ENCODE measurements at places on chromosomes 7 and 10.
A peak's percentile ranks its signal among the peaks of the same experiment; 100 is the strongest.

DNA sequence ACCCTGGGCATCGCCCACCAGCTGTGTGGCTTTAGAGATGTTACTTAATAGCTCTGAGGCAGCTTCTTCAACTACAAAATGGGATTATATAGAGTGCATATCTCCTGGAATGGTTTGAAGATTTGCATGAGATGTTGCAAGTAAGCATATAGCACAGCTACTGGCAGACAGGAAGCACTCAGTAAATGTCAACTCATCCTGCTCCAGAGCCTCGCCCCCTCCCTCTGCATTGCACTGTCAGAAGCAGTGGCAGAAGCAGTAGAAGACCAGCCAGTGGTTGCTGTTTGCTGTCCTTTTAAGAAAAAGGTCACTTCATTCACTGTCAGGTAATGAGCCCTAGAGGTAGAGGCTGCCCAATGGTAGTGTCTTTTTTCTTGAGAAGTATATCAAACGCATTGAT, 180.0 kb upstream of the GHITM start:
- DNase-seq: no peak

DNA sequence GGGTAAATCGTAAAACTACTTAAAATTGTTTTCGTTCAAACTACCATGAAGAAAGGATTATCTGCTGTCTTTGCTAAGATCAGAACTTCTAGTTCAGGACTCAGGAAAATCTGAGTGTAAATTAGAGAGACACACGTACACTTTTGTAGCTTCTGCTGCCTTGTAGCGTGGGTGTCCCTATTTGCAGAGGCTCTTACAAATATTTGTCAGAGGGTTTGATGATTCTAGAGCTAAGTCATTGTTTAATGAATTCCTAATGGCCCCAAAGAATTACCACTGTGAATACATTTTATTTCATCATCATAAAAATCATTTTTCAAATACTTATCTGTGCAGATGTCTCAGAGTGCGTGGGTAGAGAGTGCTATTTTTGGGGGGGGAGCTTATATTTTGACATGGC, 314.9 kb downstream of the LRMDA start:
- no peak for DNase-seq

- no peak for DNase-seq
Observed at GRCh38 chr10:84294766-84295447, 33.5 kb upstream of the CCSER2 start.

- DNase-seq: no peak
Observed at GRCh38 chr10:118958559-118958958, 71.0 kb upstream of the NANOS1 start.

DNA sequence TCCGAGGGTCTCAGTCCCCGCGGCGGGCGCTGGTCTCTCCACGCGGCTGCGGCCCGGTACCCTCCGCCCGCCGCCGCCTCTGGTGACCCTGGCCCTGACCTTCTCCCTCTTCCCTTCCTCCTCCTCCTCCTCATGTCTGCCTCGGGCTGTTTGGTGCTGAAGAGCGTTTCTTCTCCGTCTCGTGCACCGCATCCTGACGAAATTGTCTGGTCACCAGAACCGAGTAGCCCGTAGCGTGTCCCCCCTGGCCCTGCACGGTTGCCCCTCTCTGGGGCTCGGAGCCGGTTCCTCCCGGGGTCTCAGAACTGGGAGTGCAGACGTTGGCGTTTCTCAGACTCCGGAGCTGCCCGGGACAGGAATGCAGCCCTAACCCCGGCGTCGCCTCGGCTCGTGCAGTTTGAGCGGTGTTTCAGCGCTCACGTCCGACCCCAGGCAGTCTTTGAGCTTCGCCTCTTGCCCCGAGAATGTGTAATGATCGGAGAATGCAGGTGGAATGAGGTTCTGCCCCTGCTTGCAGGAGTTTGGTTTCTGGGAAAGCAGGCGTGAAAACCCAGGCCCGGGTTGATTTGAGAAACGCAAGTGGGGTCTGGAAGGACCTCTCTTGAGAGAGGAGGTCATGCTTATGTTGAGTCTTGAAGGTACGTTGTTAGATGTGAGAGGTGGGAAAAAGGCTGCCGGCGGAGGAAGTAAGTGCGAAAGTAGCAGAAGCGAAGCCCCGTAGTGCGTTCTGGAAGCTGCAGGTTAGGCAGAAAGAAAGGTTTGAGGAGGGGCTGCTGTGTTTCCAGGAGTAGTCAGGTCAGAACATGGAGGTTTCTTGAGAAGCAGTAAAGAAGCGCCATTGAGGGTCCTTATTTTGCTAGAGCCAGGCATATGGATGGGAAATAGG, 743 bp downstream of the RBM17 start:
- peak; percentile 24 for DNase-seq

- no peak for DNase-seq
Observed at GRCh38 chr7:29883462-29884398, 77.4 kb downstream of the WIPF3 start.

GRCh38 chr7:142880876-142881505, 4.6 kb downstream of the TRPV6 start:
- DNase-seq: no peak

DNA sequence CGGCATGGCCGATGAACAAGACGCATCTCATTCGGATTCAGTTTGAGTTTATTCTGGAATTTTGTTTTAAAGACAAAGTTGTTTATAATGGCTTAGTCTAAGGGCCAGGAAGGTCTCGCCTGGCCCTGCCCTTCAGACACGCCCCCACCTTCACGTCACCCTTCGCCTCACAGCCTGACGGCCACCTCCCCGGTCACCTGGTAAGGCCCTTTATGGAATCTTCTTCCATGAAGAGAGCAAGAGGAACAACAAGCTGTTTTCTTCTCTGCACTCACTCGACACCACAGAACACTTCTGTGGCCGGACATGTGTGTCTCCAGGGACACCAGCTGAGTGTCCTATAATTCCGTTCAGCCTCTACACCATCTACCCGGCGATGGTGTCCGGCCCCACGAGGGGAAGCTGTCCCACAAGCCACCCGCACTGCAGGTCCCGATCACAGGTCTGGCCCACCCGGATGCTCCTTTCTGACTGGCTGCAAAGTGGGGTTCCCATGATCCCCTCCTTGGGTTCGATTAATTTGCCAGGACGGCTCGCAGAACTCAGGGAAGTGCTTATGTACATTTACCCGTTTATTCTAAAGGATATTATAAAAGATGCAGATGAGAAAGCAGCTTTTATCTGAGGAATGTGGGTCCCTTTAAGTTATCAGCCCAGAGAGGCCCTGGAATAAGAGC, 17.4 kb upstream of the KNDC1 start:
- DNase-seq: no peak

GRCh38 chr7:82677493-82677892, 233.9 kb upstream of the CACNA2D1 start:
- DNase-seq: peak; percentile 28

DNA sequence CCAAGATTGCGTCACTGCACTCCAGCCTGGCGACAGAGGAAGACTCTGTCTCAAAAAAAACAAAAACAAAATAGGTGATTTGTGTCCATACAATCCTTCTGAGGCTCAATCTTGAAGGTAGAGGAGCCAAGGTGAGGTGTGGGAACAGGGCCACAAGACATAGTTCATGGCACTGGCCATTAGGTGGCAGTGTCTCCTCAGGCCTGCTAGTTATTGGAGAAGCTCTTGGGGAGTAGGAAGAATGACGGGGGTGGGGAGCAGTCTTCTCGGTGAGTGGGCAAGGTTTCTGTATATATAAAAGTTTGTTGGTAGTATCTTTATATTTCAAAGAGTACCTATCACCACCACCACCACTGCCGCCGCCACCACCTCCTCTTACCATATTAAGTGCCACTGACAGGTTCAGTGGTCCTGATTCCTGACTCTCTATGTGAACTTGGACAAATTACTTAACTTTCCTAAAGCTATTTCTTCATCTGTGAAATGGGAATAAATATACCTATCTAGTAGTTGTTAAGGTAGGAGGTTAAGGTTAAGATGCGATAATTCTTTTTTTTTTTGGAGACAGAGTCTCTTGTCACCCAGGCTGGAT, 24.0 kb downstream of the CCSER2 start:
- peak; percentile 48 for DNase-seq

GRCh38 chr7:140661124-140661523, 11.6 kb upstream of the ADCK2 start:
- DNase-seq: no peak

- no peak for DNase-seq
Observed at GRCh38 chr7:101636822-101637623, 7.9 kb upstream of the MYL10 start.

DNA sequence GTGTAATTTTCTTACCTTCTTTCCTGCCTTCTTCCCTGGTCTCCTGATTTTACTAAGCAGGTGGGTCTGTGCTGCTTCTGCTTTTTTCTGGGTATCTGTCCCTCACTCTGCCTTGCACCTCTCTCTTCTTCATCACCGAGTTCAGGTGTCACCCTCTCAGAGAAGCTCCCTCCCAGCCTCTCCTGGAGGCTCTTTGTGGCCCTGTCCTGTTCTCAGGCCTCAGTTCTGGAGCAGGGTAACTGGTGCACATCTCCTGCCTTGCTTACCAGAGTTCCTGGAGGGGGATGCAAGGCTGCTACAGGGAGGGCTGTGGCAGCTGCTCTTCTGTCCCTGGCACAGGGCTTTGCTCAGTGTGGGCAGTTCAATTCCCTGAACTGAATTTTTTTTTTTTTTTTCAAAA, 66.1 kb downstream of the RBM33 start:
- DNase-seq: no peak

DNA sequence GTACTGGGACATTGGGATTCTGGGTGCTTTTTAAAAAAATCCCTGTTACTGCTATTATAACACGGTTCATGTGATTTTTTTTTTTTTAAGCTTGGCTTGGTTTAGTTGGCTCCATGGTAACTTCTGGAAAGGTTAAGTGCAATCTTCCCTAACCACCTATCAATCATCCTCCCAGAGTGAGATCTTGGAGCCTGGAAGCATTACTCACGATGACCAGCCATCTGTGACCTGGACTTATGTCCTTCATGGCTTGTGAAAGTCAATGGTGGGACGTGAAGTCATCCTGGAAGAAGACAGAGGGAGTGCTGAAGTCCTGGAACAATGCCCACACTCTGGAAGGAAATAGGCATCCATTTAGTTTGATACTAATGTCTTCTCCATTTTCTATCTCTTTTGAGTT, 135.5 kb upstream of the FRMD4A start:
- DNase-seq: peak; percentile 66

DNA sequence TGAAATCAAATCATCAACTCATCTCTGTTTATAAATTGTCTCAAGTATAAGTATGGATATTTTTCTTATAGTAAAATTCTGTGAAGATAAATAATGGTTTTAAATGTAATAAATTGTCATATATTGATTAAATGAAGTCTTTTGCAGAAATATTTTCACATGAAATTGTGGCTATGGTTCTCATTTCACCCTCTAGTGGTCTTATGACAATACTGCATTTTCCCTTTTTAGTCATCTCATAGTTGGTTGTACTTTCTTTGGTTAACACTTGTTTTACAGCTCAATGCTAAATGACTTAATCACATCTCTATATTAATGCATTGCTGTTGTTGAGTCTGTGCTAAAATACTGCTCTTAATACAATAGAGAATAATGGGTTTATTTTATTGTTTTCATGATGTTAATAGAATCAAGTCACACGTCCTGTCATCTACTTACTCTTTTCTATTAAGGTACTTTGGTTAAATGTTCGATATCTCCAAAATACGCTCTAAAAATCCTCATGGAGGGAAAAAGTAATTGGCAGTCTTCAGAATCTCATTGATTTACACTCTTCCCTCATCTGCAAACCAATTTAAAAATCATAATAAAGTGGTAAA, 38.0 kb upstream of the CACNA2D1 start:
- DNase-seq: peak; percentile 35

DNA sequence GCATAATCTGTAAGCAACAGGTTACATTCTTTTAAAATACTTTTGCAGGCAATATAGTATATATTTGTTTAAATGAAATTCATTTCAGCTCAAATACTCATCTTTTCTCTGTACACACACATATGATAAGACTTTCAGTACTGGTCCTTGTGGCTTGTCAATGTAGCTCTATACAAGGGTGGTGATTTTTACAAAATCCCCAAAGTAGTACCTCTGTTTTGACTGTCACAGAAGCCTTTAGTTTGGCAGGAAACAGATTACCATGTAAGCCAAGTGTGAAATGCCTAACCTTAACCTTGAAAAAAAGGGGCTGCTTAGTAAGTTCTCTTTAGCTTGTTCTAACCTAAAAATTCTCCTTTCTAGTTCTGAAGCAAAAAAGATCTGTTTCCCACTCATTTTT, 87.9 kb downstream of the KCND2 start:
- no peak for DNase-seq

- DNase-seq: no peak
Observed at GRCh38 chr10:5361966-5362365, 2.8 kb upstream of the UCN3 start.

- DNase-seq: peak; percentile 41
Observed at GRCh38 chr10:89151857-89152256, 55.3 kb downstream of the CH25H start.

DNA sequence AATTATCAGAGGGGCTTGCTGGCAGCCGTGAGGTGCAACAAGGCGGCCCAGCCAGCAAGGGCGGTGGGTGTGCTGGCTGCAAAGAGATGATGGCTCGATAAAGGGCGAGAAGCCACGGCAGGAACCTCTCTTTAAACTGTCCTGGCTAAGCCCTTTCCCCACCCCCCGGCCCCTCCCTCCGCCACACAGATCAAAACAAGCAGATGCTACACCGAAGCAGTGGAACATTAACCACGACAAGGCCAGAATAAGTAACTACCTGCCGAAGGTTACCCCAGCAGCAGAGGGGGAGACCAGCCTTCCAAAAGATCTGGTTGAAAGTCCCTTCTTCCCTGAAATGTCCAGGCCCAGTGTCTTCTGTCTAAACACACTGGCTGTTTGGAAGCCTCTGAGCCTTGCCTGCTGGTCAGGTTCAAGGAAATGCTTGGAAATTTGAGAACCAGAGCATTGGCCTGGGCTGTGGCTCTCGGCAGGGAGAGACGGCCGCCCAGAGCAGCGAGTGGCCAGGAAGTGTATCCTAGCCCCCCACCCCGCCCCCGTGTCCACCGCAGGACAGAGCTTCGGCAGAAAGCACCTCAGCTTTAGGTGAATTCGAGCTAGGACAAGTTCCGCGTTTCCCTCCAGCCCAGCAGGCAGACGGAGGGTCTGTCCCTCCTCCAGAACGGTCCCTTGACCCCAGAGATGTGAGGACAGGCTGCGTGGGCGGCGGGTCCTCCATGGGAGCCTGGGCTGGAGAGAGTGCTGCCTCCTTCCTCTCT, 2.1 kb downstream of the FAM20C start:
- peak; percentile 22 for DNase-seq

GRCh38 chr7:82805527-82805960, 357.1 kb downstream of the PCLO start:
- DNase-seq: peak; percentile 97

- DNase-seq: no peak
Observed at GRCh38 chr7:127404286-127405072, 12.0 kb upstream of the ZNF800 start.

Measured in HCEC 1CT (cell line).